ENCODE measurements at places on chromosomes 1 and 21. TPM values are rescaled to one million over a fixed set of nuclear protein-coding genes. Genes with fewer than 3 reads are reported as not detected.

The AUNIP gene
- 0.27 TPM for total RNA-seq

The TTC22 gene
- 10.9 TPM for total RNA-seq

The S100A7 gene
- total RNA-seq = not detected

The HES3 gene
- not detected for total RNA-seq

The DIO1 gene
- total RNA-seq = not detected

The CD48 gene
- total RNA-seq = 255 TPM

The PLD5 gene
- 1.1 TPM for total RNA-seq

The SHC1 gene
- total RNA-seq = 61.4 TPM

The MXRA8 gene
- total RNA-seq = not detected

The FAM110D gene
- total RNA-seq = not detected

The ARID4B gene
- total RNA-seq = 110 TPM

The GJB3 gene
- not detected for total RNA-seq

The PTPRC gene
- 543 TPM for total RNA-seq

The PTPN22 gene
- 34.4 TPM for total RNA-seq

The DNAH14 gene
- total RNA-seq = not detected

The FAM43B gene
- not detected for total RNA-seq

The TCHH gene
- total RNA-seq = not detected

The AK5 gene
- not detected for total RNA-seq

The ATP1A2 gene
- total RNA-seq = not detected

The TAF1A gene
- total RNA-seq = 23.7 TPM

The SOX13 gene
- 0.15 TPM for total RNA-seq

The ZSCAN20 gene
- total RNA-seq = 3.7 TPM

The EFNA3 gene
- 1.6 TPM for total RNA-seq

The C1orf210 gene
- total RNA-seq = not detected

The LCE2A gene
- not detected for total RNA-seq

The OTUD3 gene
- total RNA-seq = 19.6 TPM

All from B cell (primary cell).